NCI-H446 (cell line): ENCODE measurements at places on chromosomes 11 and 22.

DNA sequence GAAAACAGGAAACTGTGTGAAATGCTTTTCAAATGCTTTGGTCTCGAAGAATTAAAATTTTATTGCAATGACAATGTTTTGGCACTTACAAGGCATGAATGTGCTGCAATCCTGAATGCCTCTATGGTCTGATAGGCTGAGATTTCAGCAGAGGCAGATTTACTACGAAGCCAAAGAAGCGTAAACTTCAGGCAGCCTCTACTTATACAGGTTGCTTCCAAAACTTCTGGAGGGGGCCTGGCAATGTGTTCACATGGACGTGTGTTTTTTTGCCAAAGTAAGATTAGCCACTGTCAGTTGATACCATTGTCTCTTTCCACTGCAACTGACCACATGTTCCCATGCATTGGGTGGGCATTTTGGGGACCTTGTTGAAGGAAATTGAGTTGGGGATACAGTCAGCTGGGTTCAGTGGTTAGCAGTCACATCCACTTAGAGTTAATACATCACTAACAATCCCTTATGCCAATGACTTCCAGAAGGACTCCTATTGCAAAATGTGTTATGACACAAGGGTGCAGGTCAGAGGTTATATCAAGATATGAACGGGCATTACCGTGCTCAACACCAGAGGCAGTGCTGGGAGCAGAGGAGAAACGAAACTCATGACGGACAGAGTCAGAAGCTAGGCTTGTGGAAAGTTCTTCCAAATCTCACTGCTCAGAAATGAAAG, 48.8 kb downstream of the ABTB2 start:
- DNase-seq = no peak

GRCh38 chr11:77026743-77027142, 7.5 kb upstream of the B3GNT6 start:
- DNase-seq = no peak

DNA sequence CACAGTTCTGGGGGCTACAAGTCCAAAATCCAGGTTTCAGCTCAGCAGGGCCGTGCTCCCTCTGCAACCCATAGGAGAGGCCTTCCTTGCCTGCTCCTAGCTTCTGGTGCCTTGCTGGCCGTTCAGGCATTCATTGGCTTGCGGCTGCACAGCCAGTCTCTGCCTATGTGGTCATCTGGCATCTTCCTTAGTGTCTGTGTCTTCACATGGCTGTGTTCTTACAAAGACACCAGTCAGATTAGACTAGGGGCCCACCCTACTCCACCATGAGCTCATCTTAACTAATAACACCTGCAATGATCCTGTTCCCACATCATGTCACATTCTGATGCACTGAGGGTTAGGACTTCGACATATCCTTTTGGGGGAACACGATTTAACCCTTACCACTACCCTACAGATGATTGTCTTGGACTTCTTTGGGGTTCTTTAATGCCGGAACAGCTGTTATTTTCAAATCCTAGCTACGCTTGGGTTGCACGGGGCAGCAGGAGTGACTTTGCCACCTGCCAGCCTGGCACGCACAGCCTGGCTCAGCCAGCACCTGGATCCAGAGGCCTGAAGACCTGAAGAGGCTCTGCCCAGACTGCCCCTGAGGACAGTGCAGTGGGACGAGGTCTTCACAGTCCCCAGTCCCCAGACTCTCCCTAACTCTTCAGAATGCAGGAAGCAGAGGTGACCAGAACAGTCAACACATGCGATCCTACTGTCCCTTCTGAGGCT, 7.7 kb upstream of the NEAT1 start:
- no peak for DNase-seq

DNA sequence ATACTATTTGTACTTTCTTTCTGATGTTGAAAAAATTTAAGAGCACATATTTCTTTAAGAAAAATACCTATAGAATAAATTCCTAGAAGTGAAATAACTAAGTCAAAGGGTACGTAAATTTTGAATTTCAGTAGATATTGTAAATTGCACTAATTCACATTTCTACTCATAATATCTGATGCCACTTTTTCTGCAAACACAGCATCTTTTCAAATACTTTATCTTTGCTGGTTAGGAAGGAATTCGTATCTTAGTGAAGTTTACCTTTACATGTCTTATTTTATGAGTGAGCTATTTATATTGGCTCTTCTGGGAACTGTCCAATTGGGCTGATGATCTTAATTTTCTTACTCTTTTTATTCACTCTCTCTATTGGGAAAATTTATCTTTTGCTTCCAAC, 148.2 kb downstream of the DDX10 start:
- DNase-seq = no peak

GRCh38 chr22:19571995-19572394, 47.8 kb upstream of the CLDN5 start:
- no peak for DNase-seq

- no peak for DNase-seq
These were observed 687.9 kb downstream of the NTM start for GRCh38 chr11:132058211-132058772.

GRCh38 chr11:24082241-24082640, 414.6 kb upstream of the LUZP2 start:
- no peak for DNase-seq

GRCh38 chr11:17585911-17586695, 39.0 kb downstream of the OTOG start:
- no peak for DNase-seq

DNA sequence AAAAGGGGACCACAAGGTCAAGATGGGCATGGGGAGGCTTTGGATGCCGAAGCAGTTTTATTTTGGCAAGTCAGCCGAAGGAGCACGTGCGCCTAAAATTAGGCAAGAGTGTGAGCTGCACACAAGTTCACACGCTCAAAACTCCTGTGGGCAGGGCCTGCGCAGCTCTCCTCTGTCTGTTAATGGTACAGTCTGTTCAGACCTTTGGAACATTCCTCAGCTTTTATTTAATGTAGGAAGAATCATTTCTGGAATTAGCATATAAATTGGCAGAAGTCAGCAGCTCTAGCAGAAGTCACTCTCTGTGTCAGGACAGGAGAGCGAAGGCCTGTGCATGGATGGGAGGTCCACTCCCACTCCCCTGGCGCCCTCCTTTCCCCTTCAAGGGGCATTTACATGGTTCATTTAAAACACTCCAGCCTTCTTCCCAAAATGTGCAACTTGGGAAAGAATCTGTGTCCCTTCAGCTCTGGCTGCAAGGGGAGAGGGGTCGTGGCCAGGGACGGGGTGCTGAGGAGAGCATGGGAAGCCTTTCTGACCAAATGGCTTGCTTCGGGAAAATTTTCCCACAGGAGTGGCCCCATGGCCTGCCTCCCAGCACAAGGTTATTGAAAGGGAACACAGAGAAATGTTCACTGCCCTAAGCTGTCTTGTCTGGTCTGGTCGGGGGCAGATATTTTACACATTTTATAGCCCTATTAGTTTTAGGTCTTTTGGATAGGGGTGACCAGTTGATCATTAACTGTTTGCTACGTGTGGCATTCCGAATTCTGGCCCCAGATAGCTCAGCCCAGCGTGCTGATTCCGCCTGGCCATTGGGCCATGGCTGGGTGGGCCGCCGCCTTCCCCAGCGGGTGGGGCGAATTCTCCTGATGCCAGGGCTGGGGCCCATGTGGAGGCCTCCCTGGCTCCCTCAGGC, 43.9 kb upstream of the SMIM38 start:
- no peak for DNase-seq

DNA sequence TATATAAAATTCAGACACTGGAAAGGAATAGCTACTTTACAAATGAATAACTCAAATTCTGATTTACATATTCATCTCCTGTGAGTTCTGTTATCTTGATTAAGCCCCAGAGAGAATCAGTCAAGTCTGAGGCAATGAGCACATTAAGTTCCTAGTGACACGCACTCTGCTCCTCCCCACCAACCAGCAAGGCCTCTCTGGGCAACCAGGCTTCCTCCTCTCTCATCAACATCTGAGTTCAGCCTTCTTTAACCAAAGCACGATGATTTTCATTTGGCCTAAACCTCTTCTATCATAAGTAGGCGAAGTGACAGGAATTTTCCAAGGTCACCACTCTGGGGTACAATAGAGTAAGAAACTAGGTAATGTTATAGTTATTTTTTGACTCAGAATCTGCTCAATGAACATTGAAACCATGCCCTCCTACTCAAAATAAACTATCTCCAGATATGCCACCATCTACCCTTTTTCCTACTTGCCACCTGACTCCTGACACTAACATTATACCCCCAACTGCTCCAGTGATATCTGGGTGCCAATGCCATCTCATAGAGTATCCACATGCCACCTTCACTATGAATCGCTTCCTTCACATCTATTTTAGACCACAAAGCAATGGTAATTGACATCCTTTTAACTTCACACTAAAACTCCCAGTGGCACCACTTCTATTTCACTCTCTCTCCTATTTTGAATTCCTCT, 114.8 kb downstream of the FAM76B start:
- DNase-seq = no peak

DNA sequence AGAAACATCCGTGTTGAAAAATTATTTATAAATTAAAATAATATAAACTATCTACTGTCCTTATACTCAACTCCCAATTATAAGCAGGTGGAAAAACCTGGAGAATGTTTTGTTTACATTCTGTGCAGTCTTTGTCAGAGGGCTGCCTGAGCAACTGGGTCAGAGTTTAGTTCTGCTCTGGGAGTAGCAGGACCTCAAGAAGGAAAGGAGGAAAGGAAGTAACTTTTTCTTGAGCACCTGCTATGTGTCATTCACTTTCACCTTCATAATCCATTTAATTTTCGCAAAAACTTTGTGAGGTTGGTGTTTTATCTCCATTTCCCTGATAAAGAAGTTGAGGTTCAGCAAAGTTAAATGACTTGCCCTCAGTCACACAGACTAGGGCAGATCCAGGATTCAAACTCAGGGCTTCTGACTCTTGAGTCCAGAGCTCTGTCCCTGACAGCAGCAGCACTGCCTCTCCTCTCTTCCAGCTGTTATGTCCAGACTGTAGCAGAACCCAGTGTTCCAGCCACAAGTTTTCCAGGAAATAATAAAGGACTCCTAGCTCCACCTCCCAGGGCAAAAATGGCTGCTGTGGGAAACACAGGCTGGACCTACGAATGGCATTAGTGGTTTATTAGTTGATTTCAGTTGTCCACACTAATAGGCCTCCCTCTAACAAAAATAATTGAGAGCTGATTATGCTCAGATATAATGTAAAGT, 6.4 kb downstream of the CD3E start:
- DNase-seq = no peak

- no peak for DNase-seq
These were observed 67.1 kb downstream of the SNX19 start for GRCh38 chr11:130849215-130849568.

DNA sequence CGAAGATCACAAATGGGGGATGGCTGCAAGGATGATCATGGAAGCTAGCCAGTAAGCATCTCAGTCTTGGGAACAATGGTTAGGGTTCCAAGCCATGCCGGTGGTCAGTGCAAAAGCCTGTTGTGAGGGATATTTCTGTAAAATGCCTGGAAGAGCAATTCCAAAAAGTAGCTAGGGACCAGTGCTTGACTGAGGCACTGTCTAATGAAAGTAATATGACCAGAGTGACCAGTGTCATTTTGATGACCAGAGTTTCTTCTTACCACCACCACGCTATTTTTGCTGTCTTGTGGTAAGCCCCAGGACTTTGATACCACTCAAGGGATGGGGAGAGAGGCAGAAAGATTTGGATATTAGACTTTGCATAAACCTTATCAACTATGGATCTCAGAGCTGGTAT, 18.4 kb downstream of the GDPD4 start:
- no peak for DNase-seq

- DNase-seq = no peak
These were observed 27.2 kb downstream of the ABTB2 start for GRCh38 chr11:34330653-34331052.

- no peak for DNase-seq
These were observed 61.8 kb upstream of the CRYBB3 start for GRCh38 chr22:25137577-25138525.

GRCh38 chr22:21594865-21595452, 27.4 kb downstream of the UBE2L3 start:
- DNase-seq = no peak

DNA sequence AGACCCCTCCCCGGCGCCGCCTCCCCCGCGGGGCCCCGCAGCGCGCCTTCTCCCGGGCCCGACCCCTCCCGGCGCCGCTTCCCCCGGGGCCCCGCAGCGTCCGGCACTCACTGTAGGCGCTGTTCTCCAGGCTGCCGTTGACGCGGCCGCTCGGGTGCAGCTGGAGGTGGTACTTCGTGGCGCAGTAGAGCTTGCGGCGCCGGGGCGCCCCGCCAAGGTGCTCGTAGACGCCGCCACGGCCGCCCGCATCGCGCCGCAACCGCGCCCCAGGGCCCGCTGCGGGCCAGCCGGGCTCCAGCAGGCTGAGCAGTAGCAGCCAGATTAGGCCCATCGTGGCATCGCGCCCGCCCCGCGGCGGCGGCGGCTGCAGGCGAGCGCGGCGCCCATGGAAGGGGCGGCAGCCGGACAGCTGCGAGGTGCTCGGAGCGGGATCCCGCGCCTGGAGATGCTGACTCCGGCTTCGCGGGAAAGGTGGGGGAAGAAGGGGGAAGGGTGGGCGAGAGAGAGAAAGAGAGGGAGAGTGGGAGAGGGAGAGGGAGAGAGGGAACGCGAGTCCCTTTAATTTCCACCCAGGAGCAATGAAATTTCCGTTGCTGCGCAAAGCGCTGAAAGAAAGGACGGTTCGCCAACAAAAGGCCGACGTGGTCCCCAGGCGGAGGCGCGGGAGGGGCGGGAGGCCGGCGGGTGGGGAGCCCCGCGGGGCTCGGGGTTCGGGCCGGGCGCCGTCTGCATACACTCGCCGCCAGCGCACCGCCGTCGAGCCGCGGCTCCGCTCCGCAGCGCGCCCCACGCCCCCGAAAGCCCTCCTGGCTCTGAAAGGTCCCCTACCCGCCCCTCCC, at the start of gene FGF3:
Gene FGF3, minus strand, starts transcription at position 814 of the 839 bp plus-strand sequence. Its CDS starts 483 bp downstream, at position 331.
- DNase-seq = no peak

- no peak for DNase-seq
These were observed 101.9 kb downstream of the ARL14EP start for GRCh38 chr11:30424844-30425243.

DNA sequence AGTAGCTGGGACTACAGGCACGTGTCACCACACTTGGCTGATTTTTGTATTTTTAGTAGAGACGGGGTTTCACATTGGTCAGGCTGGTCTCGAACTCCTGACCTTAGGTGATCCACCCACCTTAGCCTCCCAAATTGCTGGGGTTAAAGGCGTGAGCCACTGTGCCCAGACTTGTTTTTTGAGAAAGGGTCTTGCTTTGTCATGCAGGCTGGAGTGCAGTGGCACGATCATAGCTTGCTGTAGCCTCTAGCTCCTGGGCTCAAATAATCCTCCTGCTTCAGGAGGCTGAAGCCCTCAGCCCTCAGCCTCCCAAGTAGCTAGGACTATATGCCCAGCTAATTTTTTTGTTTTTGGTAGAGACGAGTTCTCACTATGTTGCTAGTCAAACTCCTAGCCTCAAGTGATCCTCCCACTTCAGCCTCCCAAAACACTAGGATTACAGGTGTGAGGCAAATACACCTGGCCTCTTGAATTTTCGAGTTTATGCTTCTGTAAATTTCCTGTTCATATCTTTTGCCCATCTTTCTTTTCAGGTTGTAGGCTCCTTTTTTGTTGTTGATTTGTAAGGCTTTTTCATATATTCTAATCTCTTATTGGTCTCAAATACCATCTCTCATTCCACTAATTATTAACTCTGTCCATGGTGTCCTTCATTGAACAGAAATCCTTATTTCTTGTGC, 3.4 kb upstream of the RBM4B start:
- DNase-seq = no peak

- DNase-seq = no peak
These were observed 860.4 kb downstream of the OPCML start for GRCh38 chr11:132671851-132672370.
